ENCODE measurements at places on chromosomes 7 and 10. TPM values are rescaled to one million over a fixed set of nuclear protein-coding genes. Genes with fewer than 3 reads are reported as not detected.

Gene CYP2C19
- total RNA-seq = not detected

Gene MBLAC1
- total RNA-seq = 3.4 TPM

Gene ZNF804B
- not detected for total RNA-seq

GRCh38 chr7:158809596-158809995, 19.7 kb downstream of the ESYT2 start:
- no peak overlapping the region for H3K27ac ChIP-seq
- H3K36me3 ChIP-seq = no peaks in the 10 kb centered on the region
- no peaks in the 10 kb centered on the region for H3K27me3 ChIP-seq
- H3K4me1 ChIP-seq = peaks cover 58% of the 10 kb centered on the region

Gene LRRC18
- total RNA-seq = not detected

DNA sequence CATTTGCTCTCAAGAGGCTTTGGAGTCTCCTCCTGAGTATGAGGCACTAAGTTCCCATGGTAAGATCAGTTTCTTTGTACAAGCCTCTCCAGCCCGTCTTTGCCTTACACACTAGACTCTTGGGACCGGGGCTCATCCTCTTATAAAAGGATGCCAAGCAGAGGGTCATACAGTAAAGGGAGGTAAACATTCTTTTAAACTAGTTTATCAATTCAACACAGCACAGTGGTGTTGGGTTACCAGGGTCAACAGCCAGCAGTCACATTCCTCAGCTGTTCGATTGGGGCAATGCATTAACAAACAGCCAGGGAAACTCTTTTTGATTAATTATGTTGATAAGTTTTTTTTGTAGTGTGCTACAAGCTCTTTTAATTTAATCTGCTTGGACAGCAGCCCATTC, 37.8 kb downstream of the HHEX start:
- H3K4me1 ChIP-seq = peaks cover 4% of the 10 kb centered on the region
- no peak overlapping the region for H3K27ac ChIP-seq
- no peak for DNase-seq
- H3K36me3 ChIP-seq = no peaks in the 10 kb centered on the region
- no peak overlapping the region for H3K4me3 ChIP-seq

Gene ADRA2A
- total RNA-seq = not detected

- H3K4me3 ChIP-seq = no peak overlapping the region
- DNase-seq = no peak
- no peak overlapping the region for H3K27ac ChIP-seq
- H3K36me3 ChIP-seq = no peaks in the 10 kb centered on the region
- peaks cover 18% of the 10 kb centered on the region for H3K27me3 ChIP-seq
Measured at GRCh38 chr7:74023092-74023536, 4.9 kb upstream of the ELN start.

Gene COL17A1
- total RNA-seq = not detected

Gene CCDC172
- total RNA-seq = not detected

- no peaks in the 10 kb centered on the region for H3K4me1 ChIP-seq
- DNase-seq = no peak
- no peaks in the 10 kb centered on the region for H3K36me3 ChIP-seq
- H3K27me3 ChIP-seq = peaks cover 58% of the 10 kb centered on the region
- no peak overlapping the region for H3K4me3 ChIP-seq
Measured at GRCh38 chr10:27717224-27717623, 28.4 kb downstream of the MKX start.

DNA sequence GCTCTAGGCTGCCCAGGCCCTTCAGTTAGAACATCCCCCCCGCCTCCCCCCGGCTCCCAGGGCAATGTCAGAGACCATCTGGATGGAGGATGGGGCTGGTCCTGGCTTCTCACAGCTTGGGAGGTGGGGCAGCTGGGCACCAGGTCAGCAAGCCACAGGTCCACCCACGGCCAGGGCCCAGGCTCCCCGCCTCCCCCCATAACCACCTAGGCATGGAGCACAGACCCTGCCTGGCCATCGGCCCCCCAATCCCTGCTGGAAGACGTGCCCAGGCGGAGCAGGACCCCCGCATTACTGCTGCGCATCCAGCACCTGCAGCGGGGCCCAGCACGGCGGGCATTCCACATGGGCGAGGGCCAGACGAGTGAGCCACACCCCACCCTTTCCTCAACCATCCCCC, 169.6 kb downstream of the ELFN1 start:
- H3K27me3 ChIP-seq = no peaks in the 10 kb centered on the region
- H3K4me3 ChIP-seq = no peak overlapping the region
- peak; percentile 50 for DNase-seq
- H3K27ac ChIP-seq = no peak overlapping the region
- H3K4me1 ChIP-seq = no peaks in the 10 kb centered on the region

DNA sequence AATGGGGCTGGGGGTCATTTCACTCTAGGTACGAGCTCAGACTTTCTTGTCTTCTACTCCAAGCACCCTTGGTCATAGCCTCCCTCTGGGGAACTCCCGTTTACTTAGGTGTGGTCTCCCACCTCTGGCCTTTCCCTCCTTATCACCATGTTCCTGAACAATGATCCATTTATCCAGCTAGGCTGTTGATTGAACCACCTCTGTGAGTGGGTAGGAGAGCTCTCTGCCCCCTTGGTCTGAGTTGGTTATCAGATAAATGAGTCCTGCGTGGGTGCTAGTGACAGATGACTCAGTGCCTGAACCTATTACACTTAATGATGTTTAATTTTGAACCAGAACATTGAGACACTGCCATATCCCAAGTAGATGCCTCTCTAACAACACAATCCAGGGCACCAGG, 9.4 kb downstream of the BLNK start:
- no peaks in the 10 kb centered on the region for H3K36me3 ChIP-seq
- H3K27me3 ChIP-seq = peaks cover 8% of the 10 kb centered on the region
- no peaks in the 10 kb centered on the region for H3K4me1 ChIP-seq
- DNase-seq = no peak

Gene PAPOLB
- total RNA-seq = not detected

GRCh38 chr10:52514481-52514880, 200.4 kb downstream of the DKK1 start:
- no peak for DNase-seq
- peaks cover 6% of the 10 kb centered on the region for H3K36me3 ChIP-seq
- H3K4me1 ChIP-seq = no peaks in the 10 kb centered on the region

Gene CCNY
- total RNA-seq = 54.9 TPM

DNA sequence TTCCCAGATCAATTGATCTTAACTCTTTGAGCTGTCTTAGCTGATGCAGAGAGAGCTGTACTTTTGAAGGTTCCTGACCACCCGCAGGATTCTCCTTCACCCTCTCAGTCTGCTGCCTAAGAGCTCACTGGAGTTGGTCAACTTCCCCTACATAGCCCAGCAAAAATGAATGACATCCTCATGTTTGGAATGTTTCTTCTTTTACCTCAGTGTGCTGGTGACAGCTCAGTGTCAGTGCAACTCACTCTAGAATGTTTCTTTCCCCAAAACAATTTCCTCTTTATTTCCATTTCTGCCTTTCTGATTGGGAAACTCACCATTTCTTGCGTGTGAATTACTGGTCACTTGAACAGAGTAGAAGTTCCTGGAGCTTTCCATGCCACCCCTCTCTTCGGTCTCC, 48.7 kb downstream of the LSMEM1 start:
- peaks cover 4% of the 10 kb centered on the region for H3K36me3 ChIP-seq
- H3K4me3 ChIP-seq = no peak overlapping the region
- peaks cover 23% of the 10 kb centered on the region for H3K27me3 ChIP-seq
- no peaks in the 10 kb centered on the region for H3K4me1 ChIP-seq
- H3K27ac ChIP-seq = no peak overlapping the region

DNA sequence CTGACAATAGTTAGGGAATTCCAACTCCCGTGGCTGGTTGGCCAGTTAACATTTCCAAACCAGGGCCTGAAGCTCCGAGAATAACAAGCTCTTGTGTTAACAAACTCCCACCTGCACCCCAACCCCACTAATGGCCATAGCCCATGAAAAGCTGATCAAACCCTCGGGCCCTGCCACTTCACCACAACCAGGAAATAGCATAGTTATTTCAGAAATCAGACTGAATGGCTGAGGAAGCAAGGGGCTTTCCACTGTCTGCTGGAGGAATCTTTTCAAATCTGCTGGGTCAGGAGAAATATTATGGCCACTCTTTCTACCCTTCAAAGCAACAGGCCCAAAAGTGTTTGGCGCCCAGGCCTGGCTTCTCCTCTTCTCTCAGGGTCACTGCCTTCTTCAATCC, 145.6 kb downstream of the GLCCI1 start:
- H3K27me3 ChIP-seq = no peaks in the 10 kb centered on the region
- peaks cover 10% of the 10 kb centered on the region for H3K36me3 ChIP-seq
- peaks cover 56% of the 10 kb centered on the region for H3K4me1 ChIP-seq
- DNase-seq = no peak
- H3K27ac ChIP-seq = peak overlapping the region; percentile 82

GRCh38 chr7:32774541-32774951, 117.0 kb downstream of the KBTBD2 start:
- H3K4me1 ChIP-seq = peaks cover 2% of the 10 kb centered on the region
- no peaks in the 10 kb centered on the region for H3K36me3 ChIP-seq
- no peak for DNase-seq
- H3K27ac ChIP-seq = no peak overlapping the region
- H3K27me3 ChIP-seq = no peaks in the 10 kb centered on the region
- H3K4me3 ChIP-seq = no peak overlapping the region

- no peak overlapping the region for H3K4me3 ChIP-seq
- no peaks in the 10 kb centered on the region for H3K27me3 ChIP-seq
- peaks cover 6% of the 10 kb centered on the region for H3K36me3 ChIP-seq
- no peak overlapping the region for H3K27ac ChIP-seq
Measured at GRCh38 chr7:129933627-129934026, 19.1 kb downstream of the UBE2H start.

- no peak overlapping the region for H3K27ac ChIP-seq
- no peak for DNase-seq
- no peaks in the 10 kb centered on the region for H3K4me1 ChIP-seq
Measured at GRCh38 chr10:57992321-57993077, 275.2 kb downstream of the IPMK start.

DNA sequence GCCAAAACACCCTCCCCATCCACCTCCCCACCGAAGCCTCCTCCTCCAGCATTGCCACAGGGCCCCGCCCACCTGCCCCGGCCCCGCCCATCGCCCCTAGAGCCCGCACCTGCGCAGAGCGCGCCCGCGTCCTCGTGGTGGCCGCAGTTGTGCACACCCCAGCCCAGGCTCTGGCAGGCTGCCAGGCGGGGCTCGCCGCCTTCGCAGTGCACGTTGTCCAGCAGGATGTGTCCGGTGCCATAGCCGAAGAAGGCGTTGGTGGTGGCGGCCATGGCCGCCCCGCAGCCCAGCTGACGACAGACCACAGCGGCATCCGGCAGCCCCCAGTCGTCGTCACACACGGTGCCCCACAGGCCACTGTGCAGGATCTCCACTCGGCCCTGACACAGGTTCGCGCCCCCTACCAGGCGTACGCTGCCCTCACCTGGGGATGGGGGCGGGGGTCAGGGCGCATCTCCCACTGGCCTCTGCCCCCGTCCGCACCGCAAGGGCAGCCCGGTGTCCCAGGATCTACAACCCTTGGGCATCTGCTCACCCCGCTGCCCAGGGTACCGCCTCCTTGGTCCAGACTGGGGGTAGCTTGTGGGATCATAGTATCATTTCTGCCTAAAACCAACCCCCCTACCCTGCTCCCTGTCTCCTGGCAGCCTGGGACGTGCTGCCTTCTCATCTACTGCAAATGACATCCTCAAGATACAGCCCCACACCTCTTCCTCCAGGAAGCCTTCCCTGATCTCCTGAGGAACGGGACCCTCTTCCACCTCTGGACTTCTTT, 11.9 kb downstream of the SSC4D start:
- H3K36me3 ChIP-seq = no peaks in the 10 kb centered on the region
- H3K27me3 ChIP-seq = no peaks in the 10 kb centered on the region
- DNase-seq = peak; percentile 83
- H3K4me1 ChIP-seq = peaks cover 17% of the 10 kb centered on the region
- peak overlapping the region; percentile 6 for H3K27ac ChIP-seq
- peak overlapping the region; percentile 70 for H3K4me3 ChIP-seq

Gene KLF14
- not detected for total RNA-seq

GRCh38 chr7:141648276-141649114, 53.5 kb downstream of the DENND11 start:
- DNase-seq = no peak
- H3K4me3 ChIP-seq = no peak overlapping the region
- peaks cover 20% of the 10 kb centered on the region for H3K4me1 ChIP-seq
- no peaks in the 10 kb centered on the region for H3K27me3 ChIP-seq
- H3K36me3 ChIP-seq = peaks cover 7% of the 10 kb centered on the region

DNA sequence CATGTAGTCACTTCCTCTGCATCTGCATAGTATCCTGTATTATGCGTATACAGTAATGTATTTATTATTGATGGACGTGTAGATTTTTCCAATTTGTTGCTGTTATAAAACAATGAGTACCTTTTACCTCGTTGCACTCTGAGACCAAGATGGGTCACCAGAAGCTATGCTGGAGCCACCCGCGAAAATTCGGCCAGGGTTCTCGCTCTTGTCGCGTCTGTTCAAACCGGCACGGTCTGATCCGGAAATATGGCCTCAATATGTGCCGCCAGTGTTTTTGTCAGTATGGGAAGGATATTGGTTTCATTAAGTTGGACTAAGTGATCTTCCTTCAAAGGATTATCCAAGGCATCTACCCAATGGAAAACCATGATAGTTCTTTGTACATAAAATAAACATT, 1.0 kb downstream of the PSMC2 start:
- DNase-seq = no peak
- peaks cover 21% of the 10 kb centered on the region for H3K36me3 ChIP-seq
- peak overlapping the region; percentile 85 for H3K4me3 ChIP-seq
- no peaks in the 10 kb centered on the region for H3K27me3 ChIP-seq
- peaks cover 53% of the 10 kb centered on the region for H3K4me1 ChIP-seq
